CD4-positive, alpha-beta T cell treated with Interleukin-4 for 4 hours (primary cell): ENCODE measurements at places on chromosomes 3 and 15.

GRCh38 chr3:20787005-20787404, 601.0 kb upstream of the SGO1 start:
- DNase-seq = no peak

DNA sequence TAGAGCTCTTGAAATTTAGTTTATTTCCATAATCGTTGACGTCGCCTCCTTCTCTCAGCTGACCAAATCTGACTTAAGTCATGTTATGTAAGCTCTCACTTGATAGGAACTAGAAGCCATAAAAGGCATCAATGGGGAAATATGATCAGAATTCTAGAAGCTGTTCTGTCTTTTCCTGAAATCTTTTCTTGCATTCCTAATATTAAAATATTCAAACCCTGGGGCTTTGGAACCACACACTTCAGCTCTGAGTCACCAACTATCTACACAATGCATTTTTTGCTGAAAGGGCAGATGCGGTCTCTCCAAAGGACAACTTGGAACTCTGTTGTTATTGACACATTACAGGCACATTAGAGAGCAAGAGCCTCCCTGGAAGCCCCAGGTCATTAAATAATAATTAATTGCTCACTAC, 91.3 kb downstream of the LARS2 start:
- DNase-seq = no peak

GRCh38 chr3:42122261-42123011, 31.3 kb downstream of the TRAK1 start:
- no peak for DNase-seq

DNA sequence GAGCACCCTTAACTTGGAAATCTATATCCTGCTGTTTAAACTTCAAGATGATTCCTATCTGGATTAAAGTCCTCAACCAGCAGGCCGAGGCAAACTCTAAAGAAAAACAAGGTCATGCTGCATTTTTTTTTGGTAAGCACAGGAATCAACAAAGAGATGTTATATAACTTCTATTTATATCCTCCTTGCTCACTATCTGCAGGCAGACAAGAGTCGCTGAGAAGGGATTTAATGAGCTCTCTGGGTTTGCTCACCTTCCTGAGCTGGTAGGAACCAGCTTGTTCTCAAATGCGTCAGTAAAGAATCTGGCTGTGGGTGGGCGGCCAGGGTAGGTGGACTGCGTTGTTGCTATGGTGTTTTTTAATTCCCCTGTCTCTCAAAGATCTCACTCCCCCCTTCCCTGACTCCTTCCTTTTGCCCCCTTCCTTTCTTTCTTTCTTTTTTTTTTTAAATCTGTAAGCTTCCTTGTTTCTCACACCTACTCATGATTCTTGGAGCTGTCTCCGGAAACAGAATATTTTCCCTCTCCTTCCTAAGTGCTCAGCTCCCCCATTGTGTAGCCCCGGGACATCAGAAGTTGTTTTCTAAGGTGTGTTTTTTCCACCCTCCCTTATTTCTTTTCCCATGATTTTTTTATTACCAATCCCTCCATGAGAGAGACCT, 228.8 kb upstream of the BHLHE40 start:
- peak; percentile 21 for DNase-seq

DNA sequence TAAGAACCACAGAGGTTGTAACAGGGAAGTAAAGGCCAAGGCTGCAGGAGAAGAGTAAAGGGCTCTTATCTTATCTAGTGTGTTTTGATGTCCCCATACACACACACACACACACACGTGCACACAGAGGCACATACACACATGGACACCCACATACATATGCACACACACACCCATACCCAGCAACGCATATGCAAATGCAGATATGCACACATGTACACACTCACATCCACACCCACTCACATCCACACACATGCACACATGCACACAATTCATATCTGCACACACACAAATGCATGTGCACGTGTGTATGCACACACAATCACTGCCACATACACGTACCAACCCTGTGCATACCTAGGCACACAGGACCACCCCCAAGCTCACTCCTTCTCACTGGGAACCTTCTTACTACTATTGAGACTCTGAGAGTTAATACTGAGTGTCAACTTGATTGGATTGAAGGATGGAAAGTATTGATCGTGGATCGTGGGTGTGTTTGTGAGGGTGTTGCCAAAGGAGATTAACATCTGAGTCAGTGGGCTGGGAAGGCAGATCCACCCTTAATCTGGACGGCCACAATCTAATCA, 99.0 kb upstream of the AKAP13 start:
- no peak for DNase-seq

GRCh38 chr3:137764001-137764433, at the start of gene SOX14:
Gene SOX14, plus strand, starts transcription at chr3:137764315. Its CDS starts 470 bp downstream, at chr3:137764785.
- DNase-seq = no peak

- DNase-seq = no peak
Observed at GRCh38 chr3:167941234-167941995, 154.3 kb downstream of the GOLIM4 start.

DNA sequence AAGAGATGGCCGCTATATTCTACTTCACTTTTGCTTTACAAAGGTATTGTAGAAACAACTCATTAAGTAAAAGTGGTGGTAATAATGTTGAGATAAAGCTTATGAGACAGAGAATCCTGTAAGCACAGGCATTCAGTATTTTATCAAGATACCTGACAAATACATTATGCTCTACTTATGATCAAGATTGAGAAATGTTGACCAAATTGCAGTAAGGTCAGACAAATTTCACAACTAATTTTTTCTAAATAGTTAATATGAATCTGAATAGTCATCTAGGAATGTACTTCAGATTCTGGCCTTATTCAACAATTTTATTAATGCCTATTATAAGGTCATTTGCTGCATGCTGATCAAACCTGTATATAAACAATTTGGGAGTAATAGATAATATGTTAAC, 95.1 kb upstream of the MBNL1 start:
- DNase-seq = no peak

GRCh38 chr3:147387885-147388699, 18.3 kb downstream of the ZIC4 start:
- no peak for DNase-seq

DNA sequence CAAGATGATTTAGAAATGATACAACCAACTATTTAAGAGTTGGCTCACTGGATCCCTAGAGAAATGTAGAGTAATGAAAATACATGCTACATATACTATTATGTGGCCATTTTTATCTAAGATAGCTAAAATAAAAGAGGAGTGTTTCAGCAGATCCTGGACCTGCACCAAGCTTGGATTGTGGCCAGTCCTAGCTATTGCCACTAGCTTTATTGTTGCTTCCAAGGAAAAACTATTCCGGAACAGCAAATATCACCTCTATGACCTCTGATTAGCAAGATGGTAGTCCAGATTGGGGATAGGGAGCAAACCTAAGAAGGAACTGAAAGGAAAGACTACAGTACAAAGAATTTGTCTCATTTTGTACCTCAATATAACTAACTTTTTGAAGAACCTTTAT, 63.7 kb upstream of the NDN start:
- no peak for DNase-seq

GRCh38 chr3:7270731-7271130, 409.8 kb downstream of the GRM7 start:
- no peak for DNase-seq

- peak; percentile 7 for DNase-seq
Observed at GRCh38 chr3:5304789-5305683, 117.5 kb downstream of the EDEM1 start.

GRCh38 chr15:80636675-80637074, 58.4 kb upstream of the ABHD17C start:
- no peak for DNase-seq

DNA sequence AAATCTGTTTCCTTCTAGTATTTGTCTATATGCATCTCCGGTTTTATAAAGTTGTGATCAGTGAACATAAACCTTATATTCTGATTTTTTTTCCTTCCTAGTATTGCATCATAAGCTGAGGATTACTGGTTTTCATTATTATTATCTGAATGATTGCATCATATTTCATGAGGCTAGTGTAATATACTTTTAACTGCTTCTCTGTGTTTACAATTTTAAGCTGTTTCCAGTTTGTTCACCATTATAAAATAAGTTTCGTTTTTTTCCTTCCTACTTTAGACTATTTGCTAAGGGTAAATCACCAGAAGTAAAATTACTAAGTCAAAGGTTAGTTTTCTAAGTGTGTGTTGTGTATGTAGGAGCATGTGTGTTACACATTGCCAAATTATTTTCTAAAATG, 20.2 kb downstream of the SEMA6D start:
- no peak for DNase-seq

DNA sequence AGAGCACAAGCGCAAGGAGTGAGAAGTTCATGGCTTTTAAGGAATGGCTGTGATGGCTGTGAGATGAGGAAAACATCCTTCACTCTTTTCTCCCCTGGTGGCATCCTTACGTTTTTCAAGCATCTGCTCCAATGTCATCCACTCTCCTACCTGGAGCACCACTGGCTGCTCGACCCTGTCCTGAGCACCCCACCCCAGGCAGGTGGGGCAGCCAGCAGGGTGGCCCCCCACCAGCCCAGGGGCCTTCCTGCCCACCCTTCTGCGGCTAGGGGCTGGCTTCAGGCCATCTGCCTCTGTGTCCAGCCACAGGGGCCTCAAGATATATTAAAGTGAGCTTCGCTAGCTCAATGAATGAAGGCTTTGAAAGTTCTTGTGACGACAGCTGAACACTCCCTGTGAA, 56.1 kb downstream of the ATP10A start:
- no peak for DNase-seq

GRCh38 chr3:140651287-140651686, 26.6 kb upstream of the TRIM42 start:
- no peak for DNase-seq

DNA sequence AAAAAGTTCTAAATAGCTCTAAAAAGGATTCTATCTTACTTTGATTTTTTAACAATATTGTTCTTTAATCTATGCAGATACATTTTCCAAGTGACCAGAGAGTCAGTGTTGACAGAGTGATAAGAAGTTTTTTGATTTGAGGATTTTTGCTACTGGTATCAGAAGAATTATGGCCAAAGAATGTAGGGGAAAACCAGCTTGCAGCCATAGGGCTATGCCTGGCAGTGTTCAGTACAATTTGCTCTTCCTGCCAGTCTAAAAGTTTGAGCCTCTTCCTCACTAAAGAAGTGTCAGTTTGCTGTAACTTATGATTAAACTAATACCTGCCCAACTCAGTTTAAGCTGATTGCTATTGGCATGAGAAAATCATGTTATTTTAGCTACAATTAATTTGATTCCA, 35.3 kb upstream of the FSIP1 start:
- no peak for DNase-seq

DNA sequence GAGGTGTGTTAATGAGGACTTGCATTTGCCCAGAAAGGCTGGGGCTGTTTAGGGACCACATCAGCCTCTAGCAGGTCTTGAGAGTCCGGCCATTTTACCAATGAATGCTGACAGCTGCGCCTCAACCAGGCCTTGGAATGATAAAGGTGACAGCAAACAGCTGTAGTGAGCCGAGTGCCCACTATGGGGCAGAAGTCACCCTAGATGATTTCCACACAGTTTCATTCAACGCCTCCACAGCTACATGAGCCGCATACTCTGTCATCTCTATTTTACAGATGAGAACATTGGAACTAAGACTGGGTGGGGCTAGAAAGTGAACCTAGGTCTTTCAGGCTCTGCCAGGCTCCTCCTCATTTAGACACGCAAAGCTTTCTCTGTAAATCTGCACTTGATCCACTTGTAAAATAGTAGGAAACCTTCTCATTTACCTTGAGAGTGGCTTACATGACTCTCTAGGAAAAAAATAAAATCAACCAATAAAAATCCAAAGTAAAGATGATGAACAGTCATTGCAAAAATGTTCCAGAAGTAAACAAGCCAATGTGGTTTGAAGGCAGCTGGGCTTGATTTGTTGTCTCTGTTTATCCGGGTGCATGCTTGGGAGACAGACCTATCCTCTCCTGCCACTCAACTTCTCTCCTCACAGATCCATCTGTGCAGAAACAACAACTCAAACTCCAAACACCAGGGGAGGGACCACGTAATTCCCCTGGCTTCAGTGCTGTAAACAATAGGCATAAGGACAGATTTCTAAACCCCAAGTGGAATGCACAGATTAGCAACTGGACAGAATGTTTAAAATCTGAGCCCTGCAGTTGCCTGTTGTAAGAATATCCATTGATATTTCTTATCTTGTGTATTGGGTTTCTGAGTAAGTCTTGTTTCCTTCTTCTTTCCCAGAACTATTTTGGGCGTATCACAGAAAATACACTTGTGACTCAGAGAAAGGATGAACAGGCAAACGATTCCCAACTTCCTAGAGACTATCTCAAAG, 31.5 kb upstream of the LDHAL6B start:
- peak; percentile 10 for DNase-seq

DNA sequence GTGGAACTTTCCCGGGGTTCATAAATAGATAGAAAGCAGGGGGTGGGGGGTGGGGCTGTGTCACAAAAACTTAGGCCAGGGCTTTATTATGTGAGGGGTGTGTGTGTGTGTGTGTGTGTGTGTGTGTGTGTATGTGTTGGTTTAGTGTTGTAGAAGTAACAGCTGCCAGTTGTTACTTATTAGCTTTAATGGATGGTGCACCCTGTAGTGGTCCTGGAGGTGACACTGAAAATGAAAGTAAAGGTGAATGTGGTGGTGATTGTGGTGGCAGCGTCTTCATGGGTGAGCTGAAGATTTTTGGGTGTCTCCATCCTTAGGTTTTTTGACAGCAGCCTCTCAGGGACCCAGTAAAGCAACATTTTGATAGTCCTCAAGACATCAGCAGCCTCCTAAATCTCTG, 449.9 kb downstream of the PDCD6IP start:
- no peak for DNase-seq

DNA sequence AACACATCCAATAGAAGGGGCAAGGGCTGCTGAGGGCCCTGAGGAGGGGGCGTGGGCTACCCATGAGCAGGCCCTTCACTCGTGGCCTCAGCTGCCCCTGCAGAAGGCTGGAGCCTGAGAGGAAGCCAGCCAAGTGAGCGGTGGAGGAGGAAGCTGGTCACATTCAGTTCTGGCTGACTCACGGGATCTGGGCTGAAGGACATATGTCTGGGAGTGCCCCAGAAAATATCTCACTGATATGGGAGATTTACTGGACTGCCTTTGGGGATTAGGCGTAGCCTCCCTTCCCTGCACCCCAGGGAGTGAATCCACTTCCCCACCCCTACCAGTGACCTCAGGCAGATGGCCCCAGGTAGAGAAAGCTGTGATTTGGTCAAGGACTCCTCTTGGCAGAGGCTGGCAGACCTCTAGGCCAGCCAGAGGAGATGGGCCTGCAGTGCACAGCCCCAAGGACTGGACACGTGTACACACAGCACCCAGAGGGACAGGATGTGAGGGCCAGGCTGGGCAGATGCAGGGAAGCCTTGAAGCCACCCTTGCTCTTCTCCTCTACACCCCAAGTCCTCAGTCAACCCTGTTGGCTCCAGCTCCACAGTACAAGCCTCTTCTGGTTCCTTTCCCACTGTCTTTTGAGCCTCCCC, 14.2 kb upstream of the ANKDD1A start:
- no peak for DNase-seq

- DNase-seq = no peak
Observed at GRCh38 chr3:13111873-13112520, 38.8 kb upstream of the IQSEC1 start.
